T-helper 2 cell (primary cell): ENCODE measurements at places on chromosomes 12 and 14.

DNA sequence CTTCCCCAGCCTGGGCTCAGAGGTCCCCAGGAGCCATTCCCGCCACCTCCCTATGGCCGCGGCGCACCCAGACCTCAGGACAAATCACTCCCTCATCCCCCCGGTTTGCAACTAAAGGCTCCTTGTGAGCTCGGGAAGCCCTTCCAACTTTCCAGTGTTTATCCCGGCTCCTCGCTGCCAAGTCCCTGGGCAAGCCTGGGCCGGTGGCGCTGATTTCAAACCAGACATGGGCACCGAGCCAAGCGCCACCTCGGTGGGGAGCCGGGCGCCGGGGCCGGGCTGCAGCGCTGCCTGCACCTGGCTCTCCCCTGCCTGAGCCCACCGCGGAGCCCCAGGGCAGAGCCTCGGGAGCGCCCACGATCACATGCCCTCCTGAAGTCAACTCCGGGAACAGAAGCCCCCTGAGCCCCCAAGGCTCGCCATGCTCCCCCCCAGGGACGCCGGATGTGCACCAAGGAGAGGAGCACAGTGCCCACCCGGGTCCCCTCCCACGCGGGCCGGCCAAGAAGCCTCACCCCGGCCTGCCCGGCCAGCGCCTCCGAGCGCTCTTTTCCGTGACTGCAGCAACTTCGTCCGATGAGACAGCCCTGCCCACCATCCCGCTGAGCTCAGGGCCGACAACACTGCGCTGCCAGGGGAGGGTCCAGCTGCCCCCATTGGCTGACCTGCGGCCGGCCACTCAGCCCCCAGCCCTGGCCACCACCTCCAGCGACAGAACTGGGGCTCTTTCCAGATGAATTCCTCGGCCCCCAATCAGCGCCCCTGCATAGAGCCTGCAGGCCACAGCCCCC, 50.0 kb downstream of the NCOR2 start:
- no peak for DNase-seq

DNA sequence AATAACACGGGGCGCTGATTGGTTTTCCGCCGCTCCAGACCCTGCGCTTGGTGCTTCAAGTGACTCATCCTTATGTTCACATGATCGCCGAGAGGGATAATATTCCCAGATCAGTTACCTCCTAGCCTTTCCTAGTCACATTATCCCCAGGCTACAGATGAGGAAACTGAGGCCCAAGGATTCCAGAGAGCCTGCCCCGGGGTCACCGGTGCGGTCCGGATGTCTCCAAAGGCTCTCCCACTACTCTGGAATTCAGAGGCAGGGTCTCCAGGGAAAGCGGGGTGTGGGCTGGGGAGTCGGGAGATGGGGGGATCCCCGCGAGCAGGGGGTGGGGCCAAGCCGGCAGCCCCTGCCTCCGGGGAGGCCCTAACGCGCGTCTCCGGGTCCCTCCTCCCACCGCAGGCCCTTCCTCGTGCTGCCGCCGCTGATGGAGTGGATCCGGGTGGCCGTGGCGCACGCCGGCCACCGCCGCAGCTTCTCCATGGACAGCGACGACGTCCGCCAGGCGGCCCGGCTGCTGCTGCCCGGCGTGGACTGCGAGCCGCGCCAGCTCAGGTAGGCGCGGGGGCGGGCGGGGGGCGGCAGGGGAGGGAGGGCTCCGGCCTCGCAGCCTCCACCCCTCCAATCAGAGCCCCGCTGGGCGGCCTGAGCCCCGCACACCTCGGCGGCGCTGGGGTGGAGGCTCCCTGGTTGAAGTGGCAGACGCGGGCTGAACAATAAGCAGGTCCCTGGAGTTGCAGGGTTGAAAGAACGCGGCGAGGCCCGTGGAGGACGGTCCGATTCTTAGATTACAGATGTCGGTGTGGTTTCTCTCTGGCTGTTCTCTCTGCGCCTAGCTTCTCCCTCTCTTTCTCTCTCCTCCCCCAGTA, 104.6 kb upstream of the PWP1 start:
- no peak for DNase-seq

- no peak for DNase-seq
Observed at GRCh38 chr12:6883252-6883651, 10.1 kb upstream of the SPSB2 start.

DNA sequence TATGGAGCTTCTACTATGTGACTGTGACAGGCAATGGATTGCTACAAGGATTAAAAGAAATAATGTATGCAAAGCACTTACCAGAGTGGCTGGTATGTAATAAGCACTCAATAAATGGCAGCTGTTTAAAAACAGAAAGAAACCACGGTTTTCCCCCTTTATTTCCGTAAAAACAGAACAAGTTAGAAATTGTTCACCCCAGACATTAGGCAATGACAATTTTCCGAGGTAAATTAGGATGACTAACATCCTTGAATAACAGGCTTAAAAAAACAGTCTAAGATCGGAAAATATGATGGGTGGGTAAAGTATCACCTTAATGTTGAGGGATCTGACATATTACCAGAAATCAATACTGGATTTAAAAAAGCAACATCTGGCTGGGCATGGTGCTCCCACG, 20.9 kb upstream of the CNIH1 start:
- no peak for DNase-seq

GRCh38 chr14:100907240-100907639, 3.7 kb upstream of the RTL1 start:
- no peak for DNase-seq

DNA sequence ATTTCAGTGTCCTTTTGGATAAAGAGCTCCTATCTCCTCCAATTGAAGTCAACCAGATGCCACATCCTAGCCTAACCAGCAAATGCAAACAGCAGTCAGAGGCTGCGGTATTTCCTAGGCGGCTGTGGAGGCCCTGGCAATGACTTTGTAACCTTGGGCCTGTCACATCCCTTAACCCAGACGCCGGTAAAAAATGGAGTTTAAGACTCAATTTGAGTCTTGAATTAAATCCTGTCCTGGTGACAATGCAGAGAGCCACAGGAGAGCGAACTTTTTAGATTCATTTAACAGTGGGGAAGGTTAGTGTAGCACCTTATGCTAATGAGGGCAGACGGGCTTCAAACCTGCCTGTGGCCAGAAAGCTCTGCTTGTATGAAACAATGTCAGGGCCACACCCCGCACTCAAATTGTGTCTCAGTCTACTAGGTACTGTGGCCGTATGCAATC, 1.3 kb downstream of the C12orf75 start:
- DNase-seq = no peak

DNA sequence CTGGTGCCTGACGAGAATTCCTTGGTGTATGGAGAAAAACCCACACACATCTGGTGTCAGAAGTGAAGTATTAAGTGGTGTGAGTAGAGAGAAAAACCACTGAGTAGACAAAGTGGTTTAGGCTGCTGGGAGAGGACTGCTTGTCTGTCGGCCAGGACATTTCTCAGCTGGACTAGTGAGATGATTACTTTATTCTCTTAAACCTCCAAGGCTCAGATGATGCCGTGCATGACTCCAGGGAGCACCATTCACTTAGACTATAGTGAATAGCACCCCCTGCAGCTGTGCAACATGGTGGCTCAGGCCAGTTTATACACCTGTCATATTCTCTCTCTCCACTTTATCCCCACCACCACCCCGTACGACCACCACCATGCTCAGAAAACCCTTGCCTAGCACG, 28.5 kb upstream of the NFYB start:
- no peak for DNase-seq

- DNase-seq = no peak
Observed at GRCh38 chr14:28756884-28757570, 9.6 kb upstream of the FOXG1 start.

- peak; percentile 5 for DNase-seq
Observed at GRCh38 chr14:59465316-59466135, at the start of gene GPR135. Gene GPR135, minus strand, starts transcription at chr14:59465380. Its CDS starts 154 bp downstream, at chr14:59465226.

DNA sequence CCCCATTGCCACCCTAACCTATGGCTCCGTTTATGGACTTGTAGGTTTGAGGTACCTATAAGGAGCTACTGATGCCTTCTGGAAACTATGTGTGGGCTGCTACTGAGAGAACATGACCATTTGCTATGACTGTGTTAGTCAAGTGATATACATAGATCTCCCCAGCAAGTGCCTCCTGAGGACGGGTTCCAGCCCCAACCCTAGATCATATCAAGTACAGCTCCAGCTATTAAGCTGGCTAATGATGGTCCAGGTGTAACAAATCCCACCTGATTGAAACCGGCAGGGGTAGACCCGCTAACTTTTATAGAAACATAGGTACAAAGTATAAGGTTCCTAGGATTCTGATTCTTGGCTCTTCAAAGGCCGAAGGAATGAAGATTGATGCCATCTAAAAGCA, 23.7 kb downstream of the NINJ2 start:
- no peak for DNase-seq

GRCh38 chr12:109545826-109546225, 27.5 kb downstream of the MMAB start:
- no peak for DNase-seq

GRCh38 chr14:91545946-91546716, 36.0 kb upstream of the PPP4R3A start:
- DNase-seq = no peak

DNA sequence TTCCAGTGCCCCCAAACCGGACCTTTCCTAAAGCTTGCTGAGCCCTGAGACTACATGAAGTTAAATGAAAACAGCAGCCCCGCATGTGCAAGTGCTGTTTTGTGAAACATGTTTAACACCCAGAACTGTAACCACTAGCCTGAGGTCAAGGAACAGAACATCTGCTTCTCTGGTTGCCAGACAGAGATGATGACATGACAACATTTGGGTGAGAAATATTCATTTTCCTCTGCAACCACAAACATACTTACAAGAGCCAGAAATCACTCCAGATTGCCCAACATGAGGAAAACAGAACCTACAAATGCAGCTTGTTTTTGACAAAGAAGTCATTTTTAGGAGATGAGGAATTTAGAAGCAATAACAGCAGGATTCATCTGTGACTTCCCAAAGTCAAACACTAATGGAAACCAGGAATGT, 110.4 kb downstream of the BCAT1 start:
- no peak for DNase-seq

DNA sequence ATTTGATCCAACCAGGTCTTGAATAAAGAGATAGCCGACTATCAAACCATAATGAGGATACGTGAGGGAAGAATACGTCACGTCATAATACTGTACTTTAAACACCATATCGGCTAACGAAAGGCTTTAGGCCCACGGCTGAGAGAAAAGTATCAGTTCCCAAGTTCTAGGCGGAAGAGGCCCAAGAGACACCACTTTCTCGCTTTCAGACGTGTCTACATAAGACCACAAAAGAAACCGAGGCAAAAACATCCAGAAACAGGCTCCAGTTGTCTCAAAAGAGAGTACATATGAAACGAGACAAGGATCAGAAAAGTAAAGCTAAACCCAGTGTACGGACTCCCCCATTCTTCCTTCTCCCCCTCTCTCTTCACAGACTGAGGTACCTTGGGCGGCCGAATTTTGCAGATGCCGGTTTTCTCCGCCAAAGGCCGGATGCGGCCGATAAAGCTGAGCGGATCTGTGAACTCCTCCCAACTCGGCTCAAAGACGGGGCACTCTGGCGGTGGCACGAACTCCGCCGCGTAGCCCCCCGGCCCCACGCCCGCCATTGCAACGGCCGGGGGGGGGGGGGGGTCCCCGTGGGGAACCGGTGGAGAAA, 479 bp downstream of the KDM5A start:
- DNase-seq = peak; percentile 9

DNA sequence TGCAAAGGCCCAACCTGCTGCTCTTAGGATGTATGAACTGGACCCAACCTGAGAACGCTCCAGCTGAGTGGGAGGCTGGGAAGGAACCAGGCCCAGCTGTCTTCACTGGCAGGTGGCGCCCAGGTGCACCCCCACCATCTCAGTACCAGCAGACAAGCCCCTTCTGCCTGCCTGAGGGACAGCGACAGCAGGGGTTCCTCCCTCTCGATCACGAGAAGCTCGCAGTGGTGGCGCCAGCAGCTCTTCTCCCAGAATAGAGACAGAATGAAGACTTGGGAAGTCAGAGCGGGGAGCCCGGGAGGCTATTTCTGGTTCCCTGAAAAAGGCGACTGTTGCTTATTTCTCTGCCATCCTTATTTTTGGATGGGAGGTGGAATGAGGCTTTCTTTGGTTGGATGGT, 46.5 kb downstream of the CHGA start:
- DNase-seq = no peak

GRCh38 chr12:131211340-131211938, 257.7 kb downstream of the ADGRD1 start:
- DNase-seq = no peak

GRCh38 chr14:98120831-98121464, 1151.0 kb downstream of the BCL11B start:
- no peak for DNase-seq

- DNase-seq = no peak
Observed at GRCh38 chr14:88044444-88044758, 39.5 kb downstream of the GPR65 start.

GRCh38 chr14:87999277-87999676, 5.7 kb upstream of the GPR65 start:
- DNase-seq = no peak

DNA sequence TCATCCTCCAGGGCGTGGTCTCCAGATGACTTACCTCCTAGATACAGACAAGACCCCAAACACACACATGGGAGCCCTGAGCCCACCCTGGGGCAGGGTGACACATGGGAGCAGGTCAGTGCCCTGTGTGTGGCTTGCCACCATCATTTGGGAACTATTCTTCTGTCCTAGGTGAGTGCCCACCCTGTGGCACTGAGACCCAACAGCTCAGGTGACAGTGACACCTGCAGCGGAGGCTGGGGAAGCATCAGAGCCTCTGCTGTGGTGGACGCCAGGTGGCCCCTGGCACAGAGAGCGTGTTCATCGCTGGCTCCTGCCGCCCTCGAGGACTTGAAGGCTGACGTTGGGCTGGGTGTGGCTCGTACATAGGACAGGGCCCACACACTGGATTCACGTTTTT, 23.0 kb downstream of the SFSWAP start:
- no peak for DNase-seq

- no peak for DNase-seq
Observed at GRCh38 chr14:80607430-80608190, 333.9 kb downstream of the CEP128 start.

- no peak for DNase-seq
Observed at GRCh38 chr14:35385042-35385839, 19.3 kb downstream of the NFKBIA start.

DNA sequence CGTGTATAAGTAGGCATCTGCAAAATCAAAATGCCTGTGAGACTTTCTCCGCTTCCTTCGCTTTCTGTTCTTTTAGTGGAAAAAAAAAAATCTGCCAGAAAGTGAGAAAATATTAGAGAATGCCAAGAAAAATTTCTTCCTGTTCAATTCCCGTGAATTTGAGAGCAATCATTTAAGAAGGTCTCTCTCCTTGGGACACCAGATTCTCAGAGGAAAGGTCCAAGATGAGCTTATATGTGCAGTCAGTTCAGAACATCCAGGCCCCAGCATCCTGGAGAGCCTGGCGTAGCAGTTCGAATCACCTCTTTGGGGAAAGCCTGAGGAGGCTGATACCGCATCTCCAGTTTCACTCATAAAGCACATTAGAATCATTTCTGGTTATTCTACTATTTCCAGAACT, 912.8 kb downstream of the GALC start:
- no peak for DNase-seq

DNA sequence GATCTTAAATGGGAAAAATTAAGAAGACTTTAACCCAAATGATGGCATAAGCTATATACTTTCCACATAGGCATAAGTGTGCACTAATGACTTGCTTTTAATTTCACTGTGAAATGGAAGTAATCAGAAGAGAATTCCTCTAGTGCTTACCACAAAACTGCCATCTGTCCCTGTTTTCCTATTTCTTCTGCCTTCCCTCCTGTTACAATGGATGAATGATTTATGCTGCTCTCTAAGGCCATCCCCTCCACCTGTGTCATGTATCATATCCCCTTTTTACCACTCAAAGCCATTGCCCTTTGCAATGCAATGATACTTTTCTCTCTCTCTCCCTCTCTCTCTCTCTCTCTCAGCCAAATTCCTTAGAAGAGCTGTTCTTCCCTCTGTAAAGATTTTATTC, 109.1 kb downstream of the C12orf50 start:
- DNase-seq = no peak
